ENCODE measurements at places on chromosomes 2 and 18.

DNA sequence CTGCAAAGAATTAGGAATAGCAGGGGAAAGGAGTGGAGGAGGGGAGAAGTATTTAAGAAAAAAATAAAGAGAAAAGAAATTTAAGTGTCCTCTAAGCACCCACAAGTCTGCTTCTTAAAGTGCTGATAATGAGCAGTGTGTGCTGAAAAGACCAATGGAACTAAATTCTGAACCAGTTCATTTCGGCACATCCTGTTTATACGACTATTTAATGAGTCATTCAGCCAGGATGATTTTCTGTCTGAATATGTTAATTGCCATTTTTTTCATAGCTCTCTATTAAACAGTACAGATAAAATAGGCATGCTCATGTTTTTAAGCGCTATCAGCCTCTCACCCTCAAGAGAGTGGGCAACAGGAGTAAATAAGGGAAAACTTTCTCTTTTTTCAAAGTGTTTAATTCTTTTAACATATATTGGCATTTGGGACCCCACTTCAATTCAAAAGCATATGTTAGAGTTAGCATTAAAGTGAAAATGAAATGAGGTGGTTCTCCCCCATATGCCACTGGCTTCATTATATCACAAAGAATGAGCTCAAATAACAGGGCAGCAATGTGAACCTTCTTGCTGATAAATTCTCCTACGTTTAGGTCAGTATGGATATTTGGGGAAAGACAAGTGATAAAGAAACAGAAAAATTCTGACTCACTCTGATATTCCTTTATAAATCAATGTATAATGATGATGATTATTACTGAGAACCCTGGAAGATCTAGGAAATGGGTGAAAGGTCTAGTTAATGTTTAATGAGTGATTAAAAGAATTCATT lies 87.5 kb downstream of the TCF4 start:
- no peak for DNase-seq

- DNase-seq: no peak
These were observed 1515.6 kb upstream of the NXPH2 start for GRCh38 chr2:140295767-140296166.

- DNase-seq: no peak
These were observed 70.3 kb downstream of the WDR7 start for GRCh38 chr18:56721491-56721890.

DNA sequence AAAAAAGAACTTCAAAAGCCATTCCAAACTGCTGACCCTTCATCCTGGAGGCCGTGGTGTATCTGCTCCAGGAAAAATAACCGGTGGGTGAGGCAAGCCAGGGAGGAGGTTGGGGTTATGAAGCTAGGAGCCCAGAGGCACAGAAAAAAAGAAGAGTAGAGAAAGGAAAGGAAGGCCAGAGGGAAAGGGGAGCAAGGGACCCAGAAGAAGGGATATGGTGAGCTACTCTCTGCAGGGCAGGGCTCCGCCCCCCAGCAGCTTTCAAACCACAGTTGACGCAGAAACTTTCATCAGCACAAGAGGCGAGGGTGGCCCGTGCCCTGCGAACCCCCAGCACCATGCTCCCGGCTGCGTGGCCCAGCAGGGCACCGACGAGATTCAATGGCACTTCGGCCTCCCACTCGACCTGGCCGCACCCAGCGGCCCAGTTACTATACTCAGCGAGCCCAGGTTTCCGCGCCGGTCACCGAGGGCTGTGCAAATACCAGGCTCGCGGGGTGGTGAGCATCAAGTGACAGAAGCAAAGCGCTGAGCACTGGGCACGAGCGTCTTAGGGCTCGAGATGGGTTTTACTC lies 665 bp downstream of the MCM6 start:
- DNase-seq: peak; percentile 76

GRCh38 chr18:80006724-80007123 lies 18.4 kb upstream of the TXNL4A start:
- DNase-seq: no peak

GRCh38 chr2:70480468-70480867 lies 73.2 kb downstream of the TGFA start:
- no peak for DNase-seq

GRCh38 chr2:23058435-23058834 lies 326.5 kb upstream of the KLHL29 start:
- no peak for DNase-seq

- DNase-seq: no peak
These were observed 20.6 kb downstream of the CEP192 start for GRCh38 chr18:13011719-13012118.

DNA sequence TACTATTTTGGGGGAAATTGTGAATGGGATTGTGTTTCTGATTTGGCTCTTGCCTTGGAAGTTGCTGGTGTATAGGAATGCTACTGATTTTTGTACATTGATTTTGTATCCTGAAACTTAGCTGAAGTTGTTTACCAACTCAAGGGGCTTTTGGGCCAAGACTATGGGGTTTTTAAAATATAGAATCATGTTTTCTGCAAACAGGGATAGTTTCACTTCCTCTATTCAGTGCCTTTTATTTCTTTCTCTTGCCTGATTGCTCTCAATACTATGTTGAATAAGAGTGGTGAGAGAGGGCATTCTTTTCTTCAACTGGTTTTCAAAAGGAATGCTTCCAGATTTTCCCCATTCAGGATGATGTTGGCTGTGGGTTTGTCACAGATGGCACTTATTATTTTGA lies 1383.8 kb upstream of the ACVR2A start:
- no peak for DNase-seq

DNA sequence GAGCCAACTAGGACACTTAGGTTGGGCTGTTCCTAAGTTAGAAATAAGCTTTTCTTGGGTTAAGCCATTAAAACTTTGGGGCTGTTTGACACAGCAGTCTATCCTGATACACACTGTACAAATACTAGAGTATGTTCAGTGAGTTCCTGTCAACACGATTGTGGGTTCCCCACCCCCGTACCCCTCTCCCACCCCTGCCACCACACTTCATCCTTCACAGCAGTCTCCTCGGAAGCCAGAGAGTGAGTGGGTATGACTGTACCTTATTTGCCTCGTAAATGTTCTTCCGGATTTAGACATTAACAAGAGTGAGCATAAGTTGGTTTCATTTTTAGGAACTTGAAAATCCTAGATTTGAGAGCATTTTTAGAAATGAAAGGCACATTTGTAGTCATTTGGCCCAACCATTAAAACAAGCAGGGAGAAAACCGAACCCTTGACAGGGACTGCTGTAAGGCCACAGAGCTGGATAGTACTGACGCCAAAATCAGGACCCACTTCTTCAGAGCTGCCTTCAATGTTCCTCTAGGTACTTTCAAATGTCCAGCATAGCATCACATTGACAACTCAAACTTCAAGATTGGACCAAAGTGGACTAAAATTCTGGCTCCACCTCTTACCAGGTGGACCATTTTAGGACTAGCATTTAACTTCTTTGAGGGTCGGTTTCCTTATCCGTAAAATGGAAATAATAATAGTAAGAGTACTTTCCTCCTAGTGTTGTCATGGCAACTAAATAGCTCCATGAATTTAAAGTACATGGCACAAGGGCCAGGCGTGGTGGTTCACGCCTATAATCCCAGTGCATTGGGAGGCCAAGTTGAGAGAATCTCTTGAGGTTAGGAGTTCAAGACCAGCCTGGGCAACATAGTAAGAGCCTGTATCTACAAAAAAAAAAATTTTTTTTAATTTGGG lies 166.3 kb upstream of the SERTAD2 start:
- DNase-seq: no peak

DNA sequence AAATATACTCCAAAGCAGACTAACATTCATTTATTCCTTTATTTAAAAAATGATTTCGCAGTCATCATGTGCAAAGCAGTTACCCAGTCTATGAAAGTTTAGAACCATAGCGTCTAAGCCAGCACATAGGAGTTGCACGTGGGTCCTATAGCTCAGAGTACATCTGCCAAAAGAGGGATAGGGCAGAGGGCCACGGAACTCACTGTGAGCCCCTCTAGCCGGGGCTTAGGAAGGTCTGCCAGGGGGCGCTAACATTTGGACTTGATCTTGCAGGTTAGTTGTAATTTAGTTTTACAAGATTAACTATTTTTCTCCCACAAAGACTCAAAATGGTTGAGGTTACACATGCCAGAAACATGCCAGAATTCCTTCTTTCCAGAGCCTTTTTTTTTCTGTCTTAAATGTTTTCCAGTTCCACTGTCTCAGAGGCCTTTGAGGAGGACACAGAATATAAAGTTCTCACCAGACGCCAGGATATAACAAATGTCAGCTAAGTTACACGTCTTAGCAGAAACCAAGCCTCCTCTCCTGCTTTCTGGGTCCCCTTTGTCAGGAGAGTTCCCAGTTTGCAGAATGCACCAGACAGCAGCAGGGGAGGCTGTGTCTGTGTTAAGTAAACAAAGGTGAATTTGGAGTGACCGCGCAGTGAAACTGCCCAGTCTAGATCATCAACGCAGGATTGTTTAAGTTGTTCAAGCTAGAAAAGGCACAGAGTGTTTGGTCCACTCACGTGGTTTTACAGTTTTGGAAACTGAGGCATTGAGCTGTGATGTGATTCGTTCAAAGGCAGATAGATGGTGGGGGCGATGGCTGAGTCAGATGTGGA lies 292.0 kb downstream of the PRKCE start:
- peak; percentile 33 for DNase-seq

DNA sequence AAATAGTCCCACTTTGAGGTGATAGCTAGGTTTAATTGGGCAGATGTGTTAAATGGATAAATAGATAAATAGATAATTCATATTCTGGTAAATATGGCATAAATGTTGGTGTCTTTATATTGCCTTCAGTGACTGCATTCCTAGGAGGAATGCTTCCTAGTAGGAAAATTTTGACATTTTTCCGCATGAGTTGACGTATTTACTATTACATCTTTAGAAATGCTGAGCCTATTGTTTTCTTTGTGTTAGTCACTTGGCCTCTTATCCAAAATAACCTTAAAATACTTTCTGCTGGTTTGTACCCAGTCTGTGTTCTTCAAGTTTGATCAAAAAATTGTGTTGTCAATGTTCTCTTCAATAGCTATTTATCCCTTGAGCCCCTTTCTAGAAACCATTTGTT lies 495.6 kb upstream of the ZEB2 start:
- no peak for DNase-seq

DNA sequence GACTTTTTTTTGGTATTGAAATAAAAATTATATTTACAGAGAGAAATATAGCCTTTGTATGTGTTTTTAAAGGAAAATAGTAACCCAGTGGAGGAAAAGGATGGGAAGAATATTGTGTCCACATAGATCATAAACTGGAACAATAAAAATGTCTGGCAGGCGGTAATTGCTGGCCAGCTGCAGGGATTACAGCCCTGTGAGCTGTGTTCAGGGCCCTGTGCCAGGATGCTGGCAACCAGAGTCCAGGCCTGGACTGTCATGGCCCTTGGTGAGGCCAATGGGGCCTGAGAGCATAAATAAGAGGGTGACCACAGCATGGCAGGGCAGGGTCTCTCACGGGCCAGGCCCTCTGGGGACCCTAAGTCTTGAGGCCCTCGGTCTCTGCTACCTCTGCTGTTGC lies 171.2 kb downstream of the ACOXL start:
- no peak for DNase-seq

- DNase-seq: no peak
These were observed 145.4 kb upstream of the PIK3C3 start for GRCh38 chr18:41809652-41810051.

DNA sequence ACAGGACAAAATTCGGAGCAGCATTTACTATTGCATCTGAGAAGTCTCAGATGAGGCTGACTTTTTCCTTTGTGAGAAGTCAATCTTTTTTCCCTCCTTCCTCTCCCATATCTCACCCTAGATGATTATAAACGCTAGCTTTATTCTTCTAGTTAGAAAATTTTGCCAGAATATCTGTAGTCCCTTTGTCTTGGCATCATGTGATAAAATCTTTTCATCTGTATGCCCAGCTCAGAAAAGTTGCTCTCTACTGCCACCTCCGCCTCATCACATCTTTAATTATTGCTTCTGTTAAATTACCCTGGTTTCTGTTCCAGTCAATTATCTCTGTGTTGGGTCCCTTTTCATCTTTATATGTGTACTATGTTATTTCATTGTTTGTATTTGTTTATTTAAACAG lies 210.8 kb upstream of the SLC35G4 start:
- DNase-seq: no peak

DNA sequence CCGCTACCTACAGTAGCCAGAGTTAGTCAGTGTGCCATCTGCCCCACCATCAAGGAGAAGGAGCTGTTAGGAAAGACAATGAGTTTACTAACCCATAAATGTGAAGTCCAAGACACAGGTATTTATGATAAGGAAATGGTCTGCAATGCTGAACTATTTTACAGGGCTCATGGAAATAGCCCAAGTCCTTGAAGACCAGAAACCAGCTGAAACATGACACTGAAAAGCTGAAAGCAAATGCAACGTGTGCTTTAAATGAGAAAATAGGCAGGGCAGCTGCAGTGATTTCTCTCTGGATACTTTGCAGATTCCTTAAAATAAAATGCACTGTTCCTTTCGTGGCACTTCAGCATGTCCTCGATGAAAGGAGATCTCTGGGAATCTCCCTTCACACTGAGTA lies 256.4 kb upstream of the TCF4 start:
- no peak for DNase-seq

- DNase-seq: no peak
These were observed 107.3 kb downstream of the MTCL1 start for GRCh38 chr18:8812631-8813030.

GRCh38 chr2:206452242-206452641 lies 8.9 kb downstream of the ADAM23 start:
- no peak for DNase-seq

GRCh38 chr2:237132799-237133198 lies 47.1 kb downstream of the COPS8 start:
- DNase-seq: peak; percentile 54

DNA sequence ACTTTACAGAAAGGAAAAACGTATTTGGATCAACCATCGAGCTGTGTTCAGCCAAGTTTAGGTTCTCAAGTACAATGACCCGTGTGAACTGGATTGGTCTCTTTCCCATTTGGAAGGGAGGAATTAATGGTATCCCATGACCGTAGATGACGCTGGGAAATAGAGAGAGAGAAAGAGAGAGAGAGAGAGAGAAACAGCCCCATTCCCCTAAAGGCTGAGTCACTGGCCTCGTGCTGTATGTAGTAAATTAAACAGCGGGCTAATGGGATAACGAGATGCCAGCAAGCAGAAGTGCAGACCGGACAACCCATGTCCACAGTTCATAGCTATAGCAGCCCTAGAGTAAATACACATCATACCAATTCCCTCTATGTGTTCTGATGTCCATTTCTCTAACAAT lies 99.6 kb downstream of the BCL11A start:
- DNase-seq: no peak

GRCh38 chr2:96923810-96924774 lies 54.2 kb upstream of the SEMA4C start:
- no peak for DNase-seq

- DNase-seq: no peak
These were observed 17.9 kb upstream of the CREB1 start for GRCh38 chr2:207511851-207512250.
